Nucleus accumbens (tissue), 56 donors: ENCODE measurements at places on chromosomes 12 and 14.

GRCh38 chr14:22489244-22489545 lies 99.8 kb downstream of the DAD1 start:
- no peak for DNase-seq

GRCh38 chr12:49259452-49259851 lies 5.4 kb upstream of the TUBA1C start:
- no peak for DNase-seq

DNA sequence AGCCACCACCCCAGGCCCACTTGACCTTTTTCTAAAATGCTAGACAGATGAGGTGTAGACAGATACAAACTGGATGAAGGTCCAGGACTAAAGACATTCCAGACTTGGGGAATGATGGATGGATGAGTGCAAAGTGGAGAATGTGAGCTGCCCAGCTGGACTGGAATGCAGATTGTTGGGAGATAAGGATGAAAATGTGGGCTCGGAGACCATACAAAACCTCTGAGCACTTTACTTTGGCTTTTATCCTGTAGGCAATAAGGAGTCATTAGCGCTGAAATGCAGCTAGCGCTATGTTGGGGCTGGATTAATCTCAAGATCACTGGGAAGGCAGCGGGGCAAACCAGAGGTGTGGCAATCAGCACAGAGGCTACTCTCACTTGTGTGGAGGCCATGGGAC lies 64.7 kb upstream of the GNPNAT1 start:
- DNase-seq = no peak

DNA sequence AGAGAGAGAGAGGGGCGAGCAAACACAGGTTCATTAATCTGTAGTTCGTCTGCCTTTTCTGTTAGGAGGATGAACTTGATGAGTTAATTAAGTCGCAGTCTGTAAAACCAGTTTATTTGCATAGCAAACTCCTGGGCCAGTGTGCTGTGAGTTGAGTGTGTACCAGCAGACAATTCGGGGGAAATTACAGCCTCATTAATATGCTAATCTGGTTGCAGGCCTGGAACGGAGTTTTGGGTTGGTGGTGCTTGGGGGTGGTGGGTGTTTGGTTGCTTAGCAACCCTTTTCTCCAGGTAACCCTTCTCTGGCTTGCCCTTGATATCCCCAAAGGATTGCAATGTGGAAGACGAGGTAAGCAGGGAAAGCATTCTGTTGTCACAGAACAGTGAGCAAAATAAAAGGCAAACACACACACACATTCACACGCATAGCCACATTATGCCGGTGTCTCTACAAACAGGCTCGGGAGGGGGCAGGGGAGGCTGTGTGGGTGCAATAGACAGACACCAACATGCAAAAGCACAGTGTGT lies 29.2 kb upstream of the LHX5 start:
- peak; percentile 35 for DNase-seq

DNA sequence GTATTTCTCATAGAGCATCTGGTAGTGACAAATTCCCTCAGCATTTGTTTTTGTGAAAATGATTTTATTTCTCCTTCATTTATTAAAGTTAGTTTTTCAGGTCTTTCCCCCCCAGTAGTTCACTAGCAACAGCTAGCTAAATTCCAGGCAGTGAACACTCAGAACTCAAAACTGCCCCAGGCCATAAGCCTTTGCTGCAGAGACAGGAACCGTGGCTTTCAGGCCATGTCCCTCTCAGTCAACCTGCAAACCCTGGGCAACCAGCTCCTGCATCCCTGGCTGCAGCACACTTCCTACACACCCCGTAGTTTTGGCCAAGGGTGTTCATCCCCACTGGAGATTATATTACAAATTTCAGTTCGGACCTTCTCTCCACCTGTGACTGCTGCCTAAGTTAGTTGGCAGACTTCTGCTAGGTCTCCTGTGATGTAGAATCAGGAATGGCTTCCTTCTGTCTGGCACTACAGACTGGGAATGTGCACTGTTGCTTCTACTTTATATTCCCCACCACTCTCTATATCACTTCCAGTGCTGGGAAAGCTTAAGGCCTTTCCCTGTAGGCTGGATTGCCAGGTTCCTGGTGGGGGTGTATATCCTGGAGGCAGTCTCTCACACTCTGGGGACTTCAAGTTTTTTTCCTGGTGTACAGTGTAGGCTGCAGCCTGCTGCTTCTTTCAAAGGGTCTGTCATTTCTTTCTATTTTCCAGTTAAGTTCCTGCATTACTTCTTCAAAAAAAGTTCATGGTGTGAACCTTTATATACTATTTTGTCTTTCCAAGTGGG lies 924.4 kb upstream of the LRFN5 start:
- no peak for DNase-seq

GRCh38 chr12:104615048-104615561 lies 158.4 kb downstream of the CHST11 start:
- no peak for DNase-seq

DNA sequence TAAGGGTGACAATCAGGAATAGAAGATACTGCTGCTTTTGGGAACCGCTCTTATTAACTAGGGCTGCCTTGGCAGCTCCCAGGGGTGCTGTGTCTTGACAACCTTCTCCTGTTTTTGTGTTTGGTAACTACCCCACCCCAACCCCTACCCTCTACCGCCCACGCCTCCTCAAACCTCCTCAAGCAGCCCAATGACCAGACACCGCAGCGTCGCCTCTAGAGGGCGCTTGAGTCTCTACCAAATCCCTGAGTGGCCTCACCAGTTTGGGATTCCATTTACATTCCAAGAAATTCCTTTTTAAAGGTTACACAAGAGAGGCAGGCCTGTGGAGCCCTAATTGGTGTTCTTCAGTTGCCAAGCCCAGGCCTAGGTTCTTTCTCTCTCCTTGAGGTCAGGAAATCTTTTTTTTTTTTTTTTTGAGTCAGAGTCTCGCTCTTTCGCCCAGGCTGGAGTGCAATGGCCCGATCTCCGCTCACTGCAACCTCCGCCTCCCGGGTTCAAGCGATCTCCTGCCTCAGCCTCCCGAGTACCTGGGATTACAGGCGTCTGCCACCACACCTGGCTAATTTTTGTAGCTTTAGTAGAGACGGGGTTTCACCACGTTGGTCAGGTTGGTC lies 72.4 kb upstream of the USP44 start:
- DNase-seq = no peak

- no peak for DNase-seq
Measured at GRCh38 chr12:1870998-1871917, 47.2 kb downstream of the CACNA2D4 start.

DNA sequence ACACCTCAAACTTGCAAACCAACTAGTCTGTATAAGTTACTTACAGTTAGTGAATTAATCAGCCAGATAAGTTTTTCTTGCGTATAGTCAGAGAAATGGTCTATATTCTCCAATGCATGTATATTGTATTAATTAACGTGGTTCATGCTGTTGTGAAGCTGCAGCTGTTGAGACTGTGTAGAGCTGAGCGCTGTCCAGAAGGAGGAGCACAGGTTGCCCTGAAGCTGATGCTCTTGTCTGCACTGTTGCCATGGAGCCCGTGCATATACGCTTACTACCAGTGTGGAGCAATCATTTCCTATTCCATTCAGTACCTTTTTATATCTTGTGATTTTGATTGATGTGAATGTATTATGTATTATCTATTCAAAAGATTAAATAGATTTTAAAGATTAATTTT lies 74.3 kb upstream of the ARID2 start:
- DNase-seq = no peak

DNA sequence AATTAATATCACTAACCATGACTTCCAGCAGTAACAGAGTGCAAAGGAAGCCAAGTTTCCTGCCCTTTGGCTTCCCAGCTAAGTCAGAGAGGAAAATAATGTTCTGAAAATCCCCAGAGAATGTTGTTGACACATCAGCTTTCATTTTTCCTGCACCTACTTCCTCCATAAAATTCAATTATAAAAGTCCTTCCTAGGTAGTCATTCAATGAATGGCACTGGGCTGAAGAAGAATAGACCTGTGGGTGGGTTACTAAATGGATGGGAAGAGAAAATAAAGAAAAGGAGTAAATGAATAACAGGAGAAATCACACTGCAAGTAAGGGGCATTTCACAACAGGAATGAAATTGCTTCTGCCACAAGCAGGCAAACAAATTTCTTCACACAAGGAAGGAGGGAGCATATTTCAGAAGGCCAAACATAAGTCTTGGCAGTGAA lies 73.2 kb upstream of the MDM1 start:
- DNase-seq = no peak

DNA sequence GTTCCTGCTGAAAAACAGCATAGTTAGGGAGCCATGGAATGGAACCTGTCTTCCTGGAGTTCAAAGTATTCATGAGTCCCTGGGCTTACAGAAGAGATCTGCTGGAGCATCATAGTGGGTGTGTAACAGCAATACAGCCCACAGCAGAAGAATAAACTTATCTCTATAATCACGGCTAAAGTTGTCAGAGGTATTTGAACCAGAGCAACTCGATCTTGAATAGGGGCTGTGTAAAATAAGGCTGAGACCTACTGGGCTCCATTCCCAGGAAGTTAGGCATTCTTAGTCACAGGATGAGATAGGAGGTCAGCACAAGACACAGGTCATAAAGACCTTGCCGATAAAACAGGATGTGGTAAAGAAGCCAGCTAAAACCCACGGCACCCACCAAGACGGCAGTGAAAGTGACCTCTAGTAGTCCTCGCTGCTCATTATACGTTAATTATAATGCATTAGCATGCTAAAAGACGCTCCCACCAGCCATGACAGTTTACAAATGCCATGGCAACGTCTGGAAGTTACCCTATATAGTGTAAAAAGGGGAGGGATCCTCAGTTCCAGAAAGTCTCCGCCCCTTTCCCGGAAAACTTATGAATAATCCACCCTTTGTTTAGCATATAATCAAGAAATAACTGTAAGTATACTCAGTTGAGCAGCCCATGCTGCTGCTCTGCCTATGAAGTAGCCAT lies 223.4 kb downstream of the PCNX1 start:
- no peak for DNase-seq

GRCh38 chr12:96570579-96570978 lies 81.2 kb downstream of the CFAP54 start:
- DNase-seq = no peak

- DNase-seq = no peak
Measured at GRCh38 chr12:80175307-80175930, 76.1 kb downstream of the OTOGL start.

- no peak for DNase-seq
Measured at GRCh38 chr14:99183716-99184115, 88.3 kb downstream of the BCL11B start.

DNA sequence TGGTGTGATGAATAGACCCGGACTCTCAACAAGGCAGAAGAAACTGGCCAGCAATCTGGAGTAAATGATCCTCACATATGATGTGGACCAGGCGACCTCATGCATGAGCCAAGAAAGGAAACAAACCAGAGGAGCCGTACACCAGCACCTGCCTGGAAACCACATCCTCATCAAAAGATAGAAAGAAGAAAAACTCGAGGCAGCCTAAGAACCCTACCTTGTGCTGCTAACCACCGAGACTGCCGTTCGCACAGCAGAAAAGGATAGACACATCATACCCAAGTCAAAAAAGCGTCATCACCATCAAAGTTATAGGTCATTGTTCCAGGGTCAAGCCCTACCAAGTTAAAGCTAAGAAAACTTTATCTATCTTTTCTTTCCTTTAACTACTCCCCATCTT lies 66.7 kb downstream of the RESF1 start:
- DNase-seq = no peak

- DNase-seq = no peak
Measured at GRCh38 chr12:108896336-108896735, 16.4 kb downstream of the DAO start.

GRCh38 chr14:104664588-104664987 lies 24.8 kb upstream of the INF2 start:
- no peak for DNase-seq

- DNase-seq = no peak
Measured at GRCh38 chr14:50932156-50932555, 12.1 kb downstream of the PYGL start.

- peak; percentile 9 for DNase-seq
Measured at GRCh38 chr12:115752913-115753726, 524.4 kb downstream of the MED13L start.

DNA sequence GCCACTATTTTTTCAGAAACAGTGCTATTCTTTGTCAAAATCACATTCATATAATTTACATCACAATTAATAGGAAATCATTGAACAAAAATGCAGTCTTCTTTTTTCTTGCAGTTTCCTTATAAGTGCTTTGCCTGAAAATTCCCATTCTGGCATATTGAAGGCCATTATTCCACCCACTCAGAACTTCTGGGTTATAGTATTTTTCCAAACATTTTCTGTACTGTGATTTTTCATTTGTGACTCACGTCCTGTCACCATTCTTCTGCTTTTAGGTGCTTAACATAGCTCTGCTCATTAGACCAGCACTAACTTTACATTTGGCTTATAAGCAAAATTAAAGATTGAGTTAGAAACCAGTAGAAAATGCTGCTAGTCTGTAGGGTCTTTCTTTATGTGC lies 241.0 kb upstream of the NPAS3 start:
- no peak for DNase-seq

GRCh38 chr12:131054345-131055092 lies 100.8 kb downstream of the ADGRD1 start:
- DNase-seq = no peak

- DNase-seq = no peak
Measured at GRCh38 chr12:121964813-121965643, 46.6 kb downstream of the CFAP251 start.
